Lower leg skin (tissue), 4 donors: ENCODE measurements at places on chromosomes 3 and 15.

DNA sequence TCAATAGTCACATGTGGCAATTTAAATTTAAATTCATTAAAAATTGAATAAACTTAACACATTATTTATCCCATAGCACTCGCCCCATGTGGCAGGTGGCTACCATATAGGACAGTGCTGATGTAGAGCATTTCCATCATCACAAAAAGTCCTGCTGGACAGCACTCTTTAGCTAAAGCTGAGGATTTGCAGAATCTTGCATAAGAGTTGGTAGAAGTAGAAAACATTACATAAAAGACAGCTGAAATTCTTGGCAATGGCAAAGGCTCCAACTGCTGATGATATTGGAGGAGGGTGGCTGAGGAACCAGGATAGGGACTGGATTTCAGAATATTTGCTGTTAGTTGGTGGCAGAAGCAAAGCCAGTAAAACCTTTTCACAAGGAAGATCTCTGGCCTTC is 230.7 kb upstream of the SATB1 start:
- DNase-seq = no peak

DNA sequence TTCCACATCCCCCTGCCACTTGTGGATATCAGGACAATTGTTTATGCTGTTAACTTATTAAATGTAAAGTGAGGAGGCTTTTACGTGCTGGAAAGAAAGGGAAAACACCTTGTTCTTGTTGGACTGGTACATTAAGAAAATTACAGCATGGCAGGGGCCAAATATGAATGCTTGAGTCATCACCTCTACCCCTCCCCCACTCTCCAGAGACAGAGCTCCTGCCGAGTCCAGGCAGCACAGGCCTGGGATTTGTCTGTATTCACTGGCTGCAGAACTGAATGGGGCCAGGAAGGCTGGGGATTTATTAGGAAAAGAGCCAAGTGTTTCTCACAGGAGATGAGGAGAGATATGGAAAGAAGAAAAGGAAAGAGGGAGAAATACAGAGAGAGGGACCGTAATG is 308.9 kb downstream of the EPHB1 start:
- DNase-seq = no peak

DNA sequence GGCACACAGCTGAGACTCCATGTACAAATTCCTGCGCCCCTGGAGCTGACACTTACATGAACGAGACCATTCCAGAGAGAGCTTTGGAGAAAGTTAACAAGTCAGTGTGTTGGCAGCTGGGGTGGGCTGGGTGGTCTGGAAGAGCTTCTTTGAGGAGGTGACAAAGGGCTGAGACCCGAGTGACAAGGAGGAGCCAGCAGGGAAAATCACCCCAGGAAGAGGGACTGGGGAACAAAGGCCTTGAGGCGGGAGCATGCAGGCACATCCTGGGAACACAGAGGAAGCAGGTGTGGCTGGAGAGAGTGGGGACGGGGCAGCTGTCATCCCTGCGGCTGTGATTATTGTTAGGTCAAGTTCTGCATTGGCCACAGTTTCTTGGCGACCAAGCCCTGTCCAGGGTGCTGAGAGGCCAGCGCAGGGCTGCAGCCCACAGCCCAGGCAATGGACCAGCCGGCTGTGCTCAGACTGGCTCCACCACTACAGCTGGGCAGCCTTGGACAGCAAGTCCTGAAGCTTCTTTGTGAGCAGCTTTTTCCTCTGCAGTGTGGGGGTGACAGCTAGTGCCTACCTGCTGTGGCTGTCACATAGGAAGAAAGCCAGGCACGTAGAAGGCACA is 34.2 kb upstream of the PRR23E start:
- DNase-seq = no peak

DNA sequence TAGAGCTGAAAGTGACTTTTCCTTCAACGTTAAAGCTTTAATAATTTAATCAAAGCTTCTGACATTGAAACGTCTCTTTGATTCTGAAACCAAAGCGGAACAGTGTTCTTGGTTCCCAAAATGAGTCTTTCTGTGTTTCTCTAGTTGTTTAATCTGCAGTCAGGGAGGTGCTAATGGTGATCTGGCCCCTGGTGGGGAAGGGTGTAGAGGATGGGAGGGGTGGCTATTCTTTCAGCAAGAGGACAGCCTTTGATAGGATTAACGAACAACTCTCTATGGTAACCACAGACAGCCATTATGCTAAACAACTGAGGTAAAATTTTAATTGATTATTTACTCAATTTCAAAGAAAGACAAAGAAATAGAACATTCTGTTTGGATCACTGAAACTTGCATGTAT is 79.9 kb upstream of the CADPS start:
- DNase-seq = no peak

GRCh38 chr3:31960793-31961431 is 20.1 kb downstream of the OSBPL10 start:
- DNase-seq = no peak

GRCh38 chr3:9293076-9293475 is 43.6 kb upstream of the SRGAP3 start:
- no peak for DNase-seq

DNA sequence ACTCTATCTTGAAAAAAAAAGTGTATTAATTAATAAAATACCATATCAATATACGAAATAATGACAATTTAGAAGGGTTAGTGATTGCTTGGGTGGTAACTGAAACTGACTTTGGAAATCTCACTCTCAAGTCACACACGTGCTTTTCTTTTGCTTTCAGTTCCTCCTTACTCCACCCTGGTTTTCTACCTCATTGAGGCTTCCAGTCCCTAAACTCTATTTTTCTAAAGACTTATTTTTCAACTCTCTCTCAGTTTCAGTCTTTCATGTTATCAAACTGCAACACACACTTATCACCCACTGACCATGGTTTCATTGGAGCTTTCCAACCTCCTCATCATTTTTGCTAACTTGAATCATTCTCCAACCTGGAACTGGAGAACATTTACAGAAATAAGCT is 23.5 kb downstream of the IL12A start:
- no peak for DNase-seq

GRCh38 chr15:89837830-89838178 is 23.2 kb upstream of the ANPEP start:
- DNase-seq = peak; percentile 81
